ENCODE measurements at places on chromosomes 1 and 21.

DNA sequence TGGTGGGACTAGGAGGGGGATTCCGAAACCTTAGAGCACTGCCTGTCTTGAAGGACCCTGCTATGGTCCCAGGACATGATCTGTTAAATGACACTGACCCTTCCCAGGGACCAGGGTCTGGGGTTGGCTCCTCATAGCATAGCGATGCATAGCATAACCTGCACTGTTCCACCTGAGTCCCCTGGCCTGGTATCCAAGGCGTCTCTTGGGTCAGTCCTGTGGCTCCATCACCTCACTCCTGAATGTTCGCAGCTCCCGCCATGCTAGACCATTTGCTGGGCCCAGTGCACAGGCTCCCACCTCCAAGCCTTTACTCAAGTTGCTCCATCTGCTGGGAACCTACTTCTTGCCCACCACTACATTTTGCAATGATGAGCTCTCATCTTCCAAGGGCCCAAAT lies 39.0 kb upstream of the MAGOH start:
- no peak for DNase-seq

DNA sequence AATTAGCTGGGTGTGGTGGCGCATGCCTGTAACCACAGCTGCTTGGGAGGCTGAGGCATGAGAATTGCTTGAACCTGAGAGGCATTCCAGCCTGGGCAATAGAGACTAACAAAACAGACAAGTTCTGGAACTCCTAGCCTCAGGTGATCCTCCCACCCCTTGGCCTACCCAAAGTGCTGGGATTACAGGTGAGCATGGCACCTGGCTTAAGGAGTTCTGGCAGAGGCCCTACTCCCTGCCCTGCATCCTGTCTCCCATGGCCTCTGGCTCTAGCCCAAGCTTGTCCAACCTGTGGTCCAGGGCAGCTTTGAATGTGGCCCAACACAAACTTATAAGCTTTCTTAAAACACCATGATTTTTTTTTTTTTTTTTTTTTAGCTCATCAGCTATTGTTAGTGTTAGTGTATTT lies 20.4 kb downstream of the TOMM20 start:
- no peak for DNase-seq

DNA sequence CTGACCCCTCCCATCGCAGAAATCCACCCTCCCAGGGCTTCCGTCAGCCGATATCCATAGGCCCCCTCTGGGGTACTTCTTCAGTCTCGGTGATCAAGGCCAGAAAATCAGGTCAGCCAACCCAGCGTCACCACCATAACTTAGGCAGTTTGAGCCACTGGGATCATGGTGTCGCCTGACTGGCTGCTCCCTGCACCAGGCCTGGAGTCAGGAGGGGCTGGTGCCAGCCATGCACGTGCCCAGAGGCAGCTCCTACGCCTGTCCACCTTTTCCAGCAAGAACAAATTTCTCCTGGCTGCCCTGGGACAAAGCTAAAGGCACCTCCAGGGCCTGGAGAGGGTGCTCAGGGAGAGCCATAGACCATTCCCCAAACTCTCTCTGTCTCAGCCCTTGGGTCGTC lies 4.8 kb upstream of the CTRC start:
- no peak for DNase-seq

GRCh38 chr1:231663211-231663792 lies 36.7 kb downstream of the DISC1 start:
- no peak for DNase-seq

DNA sequence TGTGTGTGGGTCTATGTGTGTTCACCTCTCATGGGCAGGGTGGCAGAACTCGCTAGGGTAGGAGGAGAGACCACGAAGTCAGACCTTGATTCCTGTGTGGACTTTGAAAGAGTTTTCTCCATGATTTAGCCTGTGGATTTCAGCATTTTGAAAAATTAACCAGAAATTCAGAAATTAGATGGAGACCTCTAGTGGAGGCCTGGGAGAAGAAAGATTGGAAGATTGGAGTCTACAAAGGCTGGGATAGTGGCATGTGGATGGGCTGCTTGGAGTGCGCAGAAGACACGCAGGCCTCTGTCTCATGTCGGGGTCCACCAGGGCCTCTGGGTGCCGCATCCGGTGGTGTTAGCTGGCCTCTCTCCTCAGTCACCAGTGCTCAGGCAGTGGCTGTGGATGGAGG lies 18.9 kb upstream of the IGSF5 start:
- DNase-seq, result no peak

DNA sequence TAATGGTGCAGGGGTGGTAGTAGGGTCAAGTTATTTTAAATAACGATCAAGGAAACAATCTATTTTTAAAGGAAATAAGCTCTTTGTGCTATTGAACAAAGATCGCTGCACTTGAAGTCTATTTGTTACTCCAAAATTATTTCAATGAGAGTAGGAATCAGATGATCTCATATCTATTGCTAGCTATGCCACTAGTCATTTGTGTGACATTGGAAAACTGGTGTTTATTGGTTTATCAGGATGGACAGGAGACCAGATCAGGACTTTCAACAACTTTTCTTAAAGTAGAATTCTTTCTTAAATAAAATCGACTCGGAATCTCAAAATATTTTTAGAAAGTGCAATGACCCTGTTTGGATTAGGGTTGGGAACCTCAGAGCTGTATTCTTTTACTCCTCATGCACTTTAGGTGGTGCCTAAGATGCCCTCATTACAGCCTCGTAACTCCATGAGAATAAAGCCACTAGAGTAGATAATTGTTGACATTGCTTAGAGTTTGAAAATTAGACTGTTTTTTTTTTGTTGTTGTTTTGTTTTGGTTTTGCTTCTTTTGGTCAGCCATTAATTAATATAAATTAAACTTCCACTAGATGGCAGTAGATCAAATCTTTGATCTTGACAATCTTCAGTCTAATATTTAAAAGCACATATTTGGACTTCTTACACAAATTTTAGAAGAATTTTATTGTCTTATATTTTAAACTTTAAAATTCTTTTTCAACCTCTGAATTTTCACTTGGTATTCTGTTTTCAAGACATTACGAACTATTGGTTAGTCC lies 352.4 kb downstream of the USP25 start:
- no peak for DNase-seq

GRCh38 chr1:24248859-24249258 lies 61.8 kb upstream of the IFNLR1 start:
- no peak for DNase-seq

- DNase-seq, result no peak
These were observed 302.8 kb downstream of the MATN1 start for GRCh38 chr1:30420519-30421050.

GRCh38 chr1:80250573-80251168 lies 1244.1 kb upstream of the ADGRL4 start:
- no peak for DNase-seq

DNA sequence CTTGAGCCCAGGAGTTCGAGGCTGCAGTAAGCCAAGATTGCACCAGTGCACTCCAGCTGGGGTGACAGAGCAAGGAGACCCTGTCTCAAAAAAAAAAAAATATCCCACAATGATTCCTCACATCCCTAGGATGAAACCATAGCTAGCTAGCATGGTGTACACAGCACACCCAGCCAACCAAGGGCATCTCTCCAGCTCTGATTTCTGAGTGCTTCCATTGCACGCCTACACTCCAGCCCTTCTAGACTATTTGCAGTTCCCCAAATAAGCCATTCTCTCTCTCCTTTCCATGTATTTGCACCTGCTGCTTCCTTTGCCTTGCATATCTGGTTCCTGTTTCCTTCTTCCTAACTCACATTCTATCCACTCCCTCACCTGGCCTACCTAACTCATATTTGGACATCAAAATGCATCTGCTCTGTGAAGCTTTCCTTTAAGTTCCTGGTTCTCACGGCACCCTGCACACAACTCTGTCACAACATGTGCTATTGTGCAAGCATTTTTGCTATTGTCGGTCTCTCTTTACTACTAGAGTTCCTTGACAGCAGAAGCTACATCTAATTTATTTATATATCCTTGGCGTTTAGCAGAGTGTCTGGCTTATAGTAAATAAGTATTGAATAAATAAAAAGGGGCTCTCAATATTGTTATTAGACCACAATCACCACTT lies 2.4 kb upstream of the ELAPOR1 start:
- DNase-seq, result no peak

DNA sequence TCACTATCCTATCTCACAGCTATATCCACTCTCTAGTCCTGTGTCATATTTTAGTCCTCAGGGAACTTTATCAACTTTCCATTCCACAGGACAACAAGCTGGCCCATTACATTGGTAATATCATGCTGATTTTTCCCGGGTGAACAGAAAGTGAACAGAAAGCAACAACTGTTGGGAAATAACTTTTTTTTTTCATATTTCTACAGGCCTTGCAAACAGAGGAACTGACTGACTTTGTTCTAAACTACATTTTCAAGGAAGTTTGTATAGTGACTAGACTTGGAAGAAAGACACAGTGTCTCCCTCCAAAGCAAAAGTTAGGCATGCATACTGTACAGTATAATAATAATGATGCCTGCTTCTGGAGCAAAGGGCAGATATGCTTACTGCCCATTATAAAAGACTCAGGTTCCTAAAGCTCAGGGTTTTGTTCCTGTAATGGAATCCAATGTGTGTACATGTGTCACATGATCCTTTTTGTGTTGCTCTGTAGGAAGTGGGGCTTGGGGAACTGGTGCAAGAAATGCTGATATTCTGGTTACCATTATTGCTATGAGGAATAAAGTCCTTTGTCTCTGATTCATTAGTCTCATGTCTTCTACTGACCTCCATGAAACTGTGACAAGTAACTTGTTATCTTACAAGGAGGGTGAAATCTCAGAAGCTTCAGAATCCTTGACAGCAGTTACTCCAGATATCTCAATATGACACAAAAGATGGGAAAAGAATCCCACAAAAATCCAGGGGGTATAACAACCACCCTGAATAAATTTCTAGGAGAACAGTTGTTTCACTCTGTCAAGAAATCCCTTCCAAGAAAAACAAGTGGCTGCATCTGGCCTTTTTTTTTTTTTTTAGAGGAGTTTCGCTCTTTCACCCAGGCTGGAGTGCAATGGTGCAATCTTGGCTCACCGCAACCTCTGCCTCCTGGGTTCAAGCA lies 17.7 kb upstream of the NTPCR start:
- DNase-seq, result no peak

GRCh38 chr1:47579809-47580208 lies 142.0 kb downstream of the FOXD2 start:
- DNase-seq, result no peak

DNA sequence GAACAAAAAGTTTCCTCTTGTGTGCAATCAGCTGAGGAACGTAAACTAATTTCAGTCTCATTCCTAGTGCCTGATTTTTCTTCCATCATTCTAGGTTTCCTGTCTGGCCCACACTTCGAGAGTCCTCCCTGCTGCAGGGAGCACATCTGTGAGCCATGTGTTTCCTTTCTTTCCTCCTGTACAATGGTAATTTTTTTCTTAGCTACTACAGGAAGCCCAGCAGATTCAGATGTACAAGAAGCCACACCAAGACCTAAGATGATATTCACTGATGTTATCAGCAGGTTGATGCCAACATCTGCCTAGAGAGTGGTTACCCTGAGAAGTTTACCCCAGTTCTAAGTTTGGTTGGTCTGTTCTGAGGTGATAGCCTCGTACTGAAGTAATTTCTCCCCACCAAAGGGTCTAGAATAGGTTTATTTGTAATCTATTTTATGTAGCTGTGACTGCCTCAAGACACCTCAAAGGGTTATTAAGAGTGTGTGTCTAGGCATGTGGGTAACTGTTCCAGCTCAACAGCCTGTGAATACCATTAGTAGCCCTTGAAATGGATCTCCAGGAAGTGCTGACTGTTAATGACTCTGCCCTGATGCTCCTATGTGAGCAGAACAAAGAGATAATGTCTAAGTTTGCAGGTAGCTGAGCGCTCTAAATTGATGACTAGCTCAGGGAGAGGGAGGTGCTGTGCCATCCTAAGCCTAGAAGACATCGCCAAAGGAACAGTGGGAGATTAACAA lies 31.7 kb upstream of the CLDN14 start:
- DNase-seq, result no peak

DNA sequence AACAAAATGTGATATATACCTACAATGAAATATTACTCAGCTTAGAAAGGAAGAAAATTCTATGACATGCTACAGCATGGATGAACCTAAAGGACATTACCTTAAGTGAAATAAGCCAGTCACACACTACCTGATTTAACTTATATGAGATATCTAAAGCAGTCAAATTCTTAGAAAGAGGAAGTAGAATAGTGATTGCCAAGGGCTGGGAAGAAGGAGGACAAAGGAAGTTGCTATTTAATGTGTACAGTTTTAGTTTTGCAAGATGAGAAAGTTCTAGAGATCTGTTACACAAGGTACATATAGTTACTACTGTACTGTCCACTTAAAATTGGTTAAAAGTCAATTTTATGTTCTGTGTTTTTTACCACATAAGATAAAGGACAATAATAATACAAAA lies 87.5 kb upstream of the KCTD3 start:
- no peak for DNase-seq

GRCh38 chr1:29456685-29457435 lies 220.5 kb downstream of the PTPRU start:
- DNase-seq, result no peak

GRCh38 chr1:231925864-231926263 lies 299.3 kb downstream of the DISC1 start:
- no peak for DNase-seq

DNA sequence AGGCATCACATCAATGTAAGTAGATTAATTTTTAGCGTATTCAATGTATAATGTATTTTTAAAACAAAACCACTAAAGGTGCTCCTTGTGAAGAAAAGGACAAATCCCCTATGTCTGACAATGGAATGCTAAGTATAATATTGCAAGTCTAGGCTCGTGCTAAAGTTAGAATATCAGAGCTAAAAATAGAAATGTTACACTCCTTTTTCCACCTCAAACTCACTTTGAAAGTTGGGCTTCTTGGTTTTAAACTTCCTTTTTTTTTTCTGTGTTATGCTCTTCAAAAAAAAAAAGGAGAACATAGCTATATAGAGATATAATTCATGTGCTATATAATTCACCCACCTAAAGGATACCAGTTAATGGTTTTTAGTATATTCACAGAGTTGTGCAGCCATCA lies 3.6 kb upstream of the SERBP1 start:
- DNase-seq, result no peak

DNA sequence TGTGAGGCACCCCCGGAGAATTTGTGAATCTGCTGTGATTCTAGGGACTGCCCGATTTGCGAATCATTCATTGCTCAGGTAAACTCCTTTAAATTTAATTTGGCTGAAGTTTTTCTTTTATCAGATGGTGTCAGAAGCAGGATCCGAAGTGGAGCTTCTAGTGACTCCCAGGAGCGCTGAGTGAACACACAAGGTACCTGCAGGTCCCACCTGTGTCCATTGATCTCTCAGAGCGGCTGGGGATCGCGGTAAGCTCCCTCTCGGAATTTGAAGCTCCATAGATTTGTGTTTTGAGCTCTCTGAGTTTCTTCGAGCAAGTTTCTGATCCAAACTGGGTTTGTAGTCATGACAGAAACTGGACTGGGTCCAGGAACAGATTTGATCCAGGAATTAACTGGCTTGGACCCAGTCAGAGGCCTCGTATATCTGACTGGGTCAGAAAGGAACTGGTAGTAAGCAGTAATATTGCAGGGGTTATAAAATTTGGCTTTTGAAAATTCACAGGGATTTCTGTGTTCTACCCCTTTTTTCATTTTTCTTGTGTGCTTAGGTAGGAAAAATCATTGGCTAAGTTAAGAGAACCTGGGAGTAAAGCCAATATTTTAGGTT lies 56.2 kb upstream of the EDEM3 start:
- DNase-seq, result no peak
